ENCODE measurements at places on chromosomes 2 and 18.

GRCh38 chr2:201931951-201932350, 101.7 kb upstream of the FZD7 start:
- DNase-seq: no peak

DNA sequence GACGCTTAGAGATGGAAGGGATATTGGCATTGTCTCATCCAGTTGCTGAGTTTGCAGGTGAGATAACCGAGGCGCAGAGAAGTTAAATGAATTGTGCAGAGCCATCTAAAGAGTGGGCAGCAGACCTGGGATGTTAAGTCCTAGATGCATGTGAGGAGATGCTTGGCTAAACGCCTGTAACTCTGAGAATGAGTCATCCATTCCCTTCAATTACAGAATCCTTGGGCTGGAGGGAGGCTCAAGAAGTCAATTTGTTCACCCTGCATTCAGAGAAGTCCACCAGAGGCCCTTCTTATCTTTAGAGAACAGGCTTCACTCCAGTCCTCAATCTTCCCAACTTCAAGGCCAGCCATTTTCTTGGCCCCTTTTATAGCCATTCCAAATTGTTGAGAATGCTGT, 1.6 kb downstream of the EHD3 start:
- peak; percentile 81 for DNase-seq

DNA sequence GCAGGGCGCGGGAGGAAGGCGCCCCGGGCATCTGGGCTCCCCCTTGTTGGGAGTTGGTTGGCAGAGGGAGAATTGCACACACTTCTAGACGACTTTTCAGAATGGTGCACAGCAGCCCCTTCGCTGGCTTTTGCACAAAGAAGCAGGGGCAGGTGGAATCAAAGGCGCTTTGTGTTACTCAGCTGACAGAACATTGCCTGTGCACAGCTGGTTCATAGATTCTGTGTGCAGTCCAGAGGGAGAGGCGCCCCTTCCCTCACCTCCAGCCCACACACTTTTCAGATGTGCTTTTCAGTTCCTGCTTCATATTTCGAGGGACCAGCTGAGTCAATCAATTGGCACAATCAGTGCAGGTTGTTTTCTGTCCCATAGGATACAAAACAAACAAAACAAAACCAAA, 348.4 kb upstream of the RAB12 start:
- DNase-seq: no peak

- no peak for DNase-seq
These were observed 1416.5 kb upstream of the CELF4 start for GRCh38 chr18:38982072-38982471.

DNA sequence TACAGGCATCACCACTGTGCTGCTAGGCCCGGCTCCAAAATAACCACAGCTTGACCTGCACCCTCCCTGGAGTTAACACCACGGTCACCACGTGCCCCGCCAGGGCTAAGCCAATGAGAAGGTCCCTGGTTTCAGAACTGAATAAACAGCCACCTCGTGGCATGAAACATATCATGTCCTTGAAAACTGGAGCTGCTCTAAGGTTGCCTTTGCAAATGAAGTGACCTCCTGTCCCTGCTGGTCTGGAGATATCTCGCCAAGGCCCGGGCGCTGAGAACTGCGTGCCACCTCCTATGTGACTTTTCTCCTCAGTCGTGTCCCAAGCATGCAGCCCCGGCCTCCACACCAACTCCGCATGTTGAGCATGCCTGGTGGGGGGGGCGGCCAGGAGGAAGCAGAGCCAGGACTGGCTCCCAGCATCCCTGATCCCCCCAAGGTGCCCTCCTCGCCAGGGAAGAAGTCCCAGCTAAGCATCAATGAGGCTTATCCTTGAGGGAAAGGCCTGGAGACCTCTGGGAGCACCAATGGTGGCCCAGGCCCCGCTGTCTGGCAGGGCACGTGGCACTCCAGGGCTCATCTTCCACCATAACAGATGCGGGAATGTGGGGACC, 16.3 kb upstream of the KCNG2 start:
- DNase-seq: no peak

DNA sequence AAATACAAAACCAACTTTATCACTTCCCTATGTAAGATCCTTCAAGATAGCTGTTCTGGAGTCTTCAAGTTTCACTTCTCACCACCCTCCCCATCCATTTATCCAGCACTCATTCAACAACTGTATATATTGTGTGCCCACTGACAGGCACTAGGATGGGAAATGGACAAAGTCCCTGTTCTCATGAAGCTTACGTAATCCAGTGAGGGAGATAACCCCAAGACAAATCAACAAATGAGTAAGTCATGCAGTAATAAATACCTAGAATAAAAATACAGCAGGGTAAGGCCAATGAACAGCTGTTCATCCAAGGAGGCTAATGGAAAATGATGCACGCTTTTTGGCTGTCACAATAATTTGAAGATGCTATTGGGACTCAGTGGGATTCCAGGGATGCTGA, 133.8 kb downstream of the MEMO1 start:
- no peak for DNase-seq

- no peak for DNase-seq
These were observed 41.2 kb upstream of the TEX51 start for GRCh38 chr2:126857502-126857901.

DNA sequence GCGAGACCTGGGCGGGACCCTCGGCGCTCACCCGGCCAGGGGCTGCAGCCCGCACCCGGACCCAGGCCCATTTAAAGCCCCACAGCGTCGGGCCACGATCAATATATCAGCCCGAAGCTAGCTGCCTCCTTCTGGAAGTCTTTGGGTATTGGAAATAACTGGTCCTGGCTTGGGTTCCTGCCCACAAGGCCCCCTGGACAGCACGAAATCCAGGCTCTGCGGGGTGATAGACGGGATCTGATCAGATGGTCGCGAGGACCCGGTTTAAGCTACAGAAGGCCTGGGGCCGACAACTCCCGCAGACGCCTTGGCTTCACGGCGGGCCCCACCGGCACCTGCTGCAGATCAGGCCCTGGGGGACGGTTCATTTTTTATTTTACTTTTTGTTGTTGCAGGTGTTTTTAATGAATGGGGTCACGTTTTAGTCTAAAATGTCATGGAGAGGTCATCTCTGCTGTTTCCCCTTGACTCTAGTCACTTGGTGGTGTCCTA, 362 bp upstream of the PSTPIP2 start:
- no peak for DNase-seq

DNA sequence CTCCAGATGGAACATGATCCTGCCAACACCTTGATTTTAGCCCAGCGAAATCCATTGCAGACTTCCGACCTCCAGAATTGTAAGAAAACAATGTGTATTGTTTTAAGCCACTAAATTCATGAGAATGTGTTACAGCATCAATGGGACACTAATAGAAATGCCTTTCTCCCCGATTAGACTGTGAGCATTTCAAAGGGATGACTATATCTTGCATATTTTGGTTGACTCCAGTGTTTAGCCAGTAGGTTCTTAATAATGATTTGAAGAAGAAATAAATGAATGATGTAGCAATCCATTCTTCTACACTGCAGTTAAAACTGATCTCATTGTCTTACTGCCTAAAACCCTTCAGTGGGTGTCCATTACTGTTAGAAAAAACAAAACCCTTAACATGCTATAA, 67.4 kb upstream of the ACVR1C start:
- DNase-seq: no peak

- no peak for DNase-seq
These were observed 48.3 kb downstream of the TNS1 start for GRCh38 chr2:217954469-217954868.

- no peak for DNase-seq
These were observed 78.1 kb downstream of the SPIRE1 start for GRCh38 chr18:12579775-12580174.

DNA sequence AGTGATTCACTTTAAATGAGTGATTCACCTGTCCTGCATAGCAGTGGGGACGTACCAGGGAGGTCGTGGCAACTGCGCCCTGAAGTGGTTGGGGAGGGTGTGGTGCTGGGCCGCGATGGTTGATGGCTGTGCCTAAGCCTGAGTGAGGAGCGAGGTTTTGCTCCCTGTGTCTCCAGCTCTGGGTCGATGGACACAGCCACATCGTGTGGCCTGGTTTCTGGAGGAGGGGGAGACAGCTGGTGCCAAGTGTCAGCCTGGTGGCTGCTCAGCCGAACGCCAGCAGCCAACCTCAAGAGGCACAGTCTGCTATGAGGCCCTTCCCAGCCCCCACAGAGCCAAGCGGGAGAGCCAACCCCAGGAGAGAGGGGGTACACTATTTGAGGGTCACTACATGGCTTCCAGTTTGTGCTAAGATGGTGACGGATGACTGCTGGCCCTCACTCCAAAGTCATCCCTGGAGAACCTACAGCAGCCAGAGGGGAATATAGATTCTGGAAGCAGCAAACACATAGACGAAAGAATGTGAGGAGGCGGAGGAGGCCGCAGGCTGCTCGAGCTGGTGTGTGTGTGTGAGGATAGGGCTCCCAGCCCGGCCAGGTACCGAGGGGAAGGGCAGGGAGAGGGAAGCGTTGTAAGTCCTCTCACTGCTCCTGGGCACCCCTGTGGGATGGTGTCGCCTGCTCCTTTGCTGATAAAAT, 58.6 kb upstream of the OTOF start:
- no peak for DNase-seq

GRCh38 chr2:46539327-46540276, 60.2 kb downstream of the TMEM247 start:
- DNase-seq: no peak

GRCh38 chr2:239814116-239814860, 210.9 kb downstream of the NDUFA10 start:
- peak; percentile 19 for DNase-seq

GRCh38 chr2:128685841-128686496, 367.3 kb upstream of the HS6ST1 start:
- DNase-seq: no peak

- no peak for DNase-seq
These were observed 218.2 kb downstream of the ATAD2B start for GRCh38 chr2:23708771-23709170.

DNA sequence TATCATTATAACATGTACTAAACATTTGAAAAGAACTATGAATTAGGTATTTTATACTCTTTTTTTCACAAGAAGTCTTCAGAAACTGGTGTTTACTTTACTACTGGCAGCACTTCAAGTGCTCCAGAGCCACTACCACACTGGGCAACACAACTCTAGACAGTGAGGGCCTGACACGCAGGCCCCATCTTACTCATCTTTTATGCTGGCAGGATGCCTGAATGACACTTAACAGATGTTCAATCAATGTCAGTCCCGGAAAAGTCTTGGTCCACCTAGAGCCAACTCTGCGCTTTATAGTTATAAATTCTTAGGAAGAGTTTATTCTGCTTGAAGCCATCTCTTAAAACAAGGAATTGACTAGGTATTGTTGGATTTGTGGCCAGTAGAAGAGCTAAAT, 8.7 kb upstream of the WIPF1 start:
- DNase-seq: no peak

DNA sequence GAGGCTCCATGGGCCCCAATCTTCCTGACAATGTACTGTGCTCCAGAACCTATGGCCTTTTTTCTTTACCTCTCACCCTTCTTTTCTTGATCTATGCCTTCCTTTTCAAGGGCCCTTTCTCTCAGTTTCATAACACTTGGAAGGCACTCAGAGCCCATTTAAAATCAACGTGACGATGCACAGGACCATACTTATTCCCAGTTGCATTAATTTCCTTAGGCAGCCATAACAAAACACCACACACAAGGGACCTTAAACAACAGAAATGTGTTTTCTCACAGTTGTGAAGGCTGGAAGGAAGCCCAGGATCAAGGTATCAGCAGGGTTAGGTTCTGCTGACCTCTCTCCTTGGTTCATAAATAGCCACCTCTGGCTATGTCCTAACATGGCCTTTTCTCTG, 414.0 kb upstream of the TNP1 start:
- no peak for DNase-seq

DNA sequence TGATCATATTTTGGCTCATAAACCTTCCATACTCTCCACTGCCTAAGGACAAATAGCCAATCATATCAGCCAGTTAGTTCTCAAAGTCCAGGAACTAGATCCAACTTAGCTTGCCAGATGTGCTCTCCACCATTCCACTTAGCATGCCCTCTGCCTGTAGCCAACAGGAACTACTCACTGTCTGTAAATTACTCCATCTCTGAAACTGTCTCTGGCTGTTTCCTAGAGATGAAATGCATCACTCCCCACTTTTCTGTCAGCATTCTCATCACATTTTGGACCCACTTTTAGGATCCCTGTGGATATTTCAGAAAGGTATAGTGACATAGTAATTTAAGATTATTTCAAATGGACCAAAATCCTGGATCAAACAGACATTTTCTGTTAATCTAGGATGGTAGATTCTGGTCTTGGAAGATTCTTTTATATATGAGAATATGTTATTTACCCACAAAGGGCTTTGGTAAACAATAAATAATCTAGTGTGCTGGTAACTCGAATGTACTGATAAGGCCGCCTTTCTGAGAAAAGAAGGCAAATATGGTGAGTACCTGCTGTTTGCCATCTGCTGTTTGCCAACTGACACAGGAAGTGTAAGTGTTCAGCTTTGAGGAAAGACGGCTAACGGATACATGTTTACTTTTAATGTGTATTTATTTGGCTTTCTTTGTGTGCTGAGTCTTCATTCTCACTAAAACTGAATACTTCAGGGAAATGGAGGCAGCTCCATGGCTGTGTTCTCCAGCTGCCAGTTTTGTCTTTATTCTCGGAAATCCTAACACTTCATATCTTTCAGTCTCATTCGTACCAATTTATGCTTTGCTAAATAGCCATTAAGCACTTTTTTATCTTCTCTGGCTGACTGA, 79.5 kb downstream of the EVA1A start:
- DNase-seq: peak; percentile 28

DNA sequence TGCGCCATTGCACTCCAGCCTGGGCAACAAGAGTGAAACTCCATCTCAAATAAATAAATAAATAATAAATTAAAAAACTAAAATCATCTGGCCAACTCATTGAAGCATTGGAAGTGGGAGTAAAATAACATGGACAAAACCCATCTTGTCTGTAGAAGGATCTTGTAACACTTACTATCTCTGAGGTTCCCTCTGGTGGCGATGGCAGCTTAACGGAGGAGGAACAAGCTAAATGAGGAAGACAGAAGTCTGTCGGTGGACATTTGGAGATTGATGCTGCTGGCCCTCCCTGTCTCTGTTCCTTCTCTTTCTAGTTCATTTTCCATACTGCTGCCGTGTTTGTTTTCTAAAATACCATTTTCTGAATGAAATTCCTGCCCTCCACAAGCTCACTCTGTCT, 43.4 kb downstream of the ZCCHC2 start:
- peak; percentile 81 for DNase-seq

DNA sequence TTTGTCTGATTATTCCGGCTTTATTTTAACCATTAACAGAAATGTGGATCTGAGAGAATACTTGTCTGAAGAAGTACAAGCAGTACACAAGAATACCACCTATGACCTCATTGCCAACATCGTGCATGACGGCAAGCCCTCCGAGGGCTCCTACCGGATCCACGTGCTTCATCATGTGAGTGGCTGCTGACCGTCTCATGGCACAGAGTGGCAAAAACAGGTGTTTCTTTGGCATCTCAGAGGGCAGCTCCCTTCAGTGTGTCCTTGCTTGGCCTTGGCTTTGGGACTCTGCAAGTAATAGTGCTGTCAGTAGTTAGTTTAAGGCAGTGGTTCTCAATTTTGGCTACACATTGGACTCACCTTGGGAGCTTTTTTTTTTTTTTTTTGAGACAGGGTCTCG, 23.1 kb downstream of the SFTPB start:
- no peak for DNase-seq

Measured in hematopoietic multipotent progenitor cell treated with erythropoietin and hydrocortisone succinate and interleukin-3 and kit ligand, for 4 days (in vitro differentiated cells).